ENCODE measurements at places on chromosomes 12 and 14.

DNA sequence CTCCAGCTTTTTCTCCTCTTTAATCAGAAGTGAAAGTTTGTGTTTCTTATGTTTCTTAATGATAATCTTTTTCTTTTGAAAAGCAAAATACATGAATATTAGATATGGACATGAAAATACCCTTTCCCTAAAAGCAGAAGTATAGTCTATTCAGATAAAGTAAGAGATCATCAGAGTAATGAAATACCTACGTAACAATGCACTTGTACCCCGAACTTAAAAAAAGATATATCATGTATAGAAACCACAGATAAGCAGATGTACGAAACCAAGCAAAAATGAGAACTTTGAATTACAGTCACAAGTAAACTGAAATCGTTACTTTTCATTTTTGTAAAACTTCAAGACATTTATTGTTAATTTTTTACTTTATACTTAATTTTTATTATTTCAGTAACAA, 1.5 kb upstream of the GPR65 start:
- no peak for DNase-seq

GRCh38 chr14:22830443-22831010, 840 bp downstream of the MRPL52 start:
- DNase-seq = no peak

- no peak for DNase-seq
Measured at GRCh38 chr14:65433157-65433556, 20.6 kb downstream of the FUT8 start.

DNA sequence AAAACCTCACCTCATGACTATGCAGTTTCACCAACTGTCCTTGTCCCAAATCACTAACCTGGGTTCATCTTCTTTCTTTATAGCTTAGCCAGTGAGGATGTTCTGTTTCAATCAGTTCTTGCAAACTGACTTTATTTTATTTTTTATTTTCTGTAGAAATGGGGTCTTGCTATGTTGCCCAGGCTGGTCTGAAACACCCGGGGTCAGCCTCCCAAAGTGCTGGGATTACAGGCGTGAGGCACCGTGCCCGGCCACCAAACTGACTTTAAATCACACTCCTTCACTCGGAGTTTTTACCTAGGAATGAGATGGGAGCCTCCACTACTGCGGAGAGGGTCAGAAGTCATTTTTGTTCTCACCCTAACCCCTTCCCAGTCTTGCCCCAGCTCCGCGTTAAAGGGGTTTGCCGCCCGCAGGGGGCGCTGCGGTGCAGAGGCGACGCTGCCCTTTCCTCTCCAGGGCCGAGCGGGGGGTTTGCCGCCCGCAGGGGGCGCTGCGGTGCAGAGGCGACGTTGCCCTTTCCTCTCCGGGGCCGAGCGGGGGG, 7.0 kb upstream of the B4GALNT3 start:
- DNase-seq = no peak

DNA sequence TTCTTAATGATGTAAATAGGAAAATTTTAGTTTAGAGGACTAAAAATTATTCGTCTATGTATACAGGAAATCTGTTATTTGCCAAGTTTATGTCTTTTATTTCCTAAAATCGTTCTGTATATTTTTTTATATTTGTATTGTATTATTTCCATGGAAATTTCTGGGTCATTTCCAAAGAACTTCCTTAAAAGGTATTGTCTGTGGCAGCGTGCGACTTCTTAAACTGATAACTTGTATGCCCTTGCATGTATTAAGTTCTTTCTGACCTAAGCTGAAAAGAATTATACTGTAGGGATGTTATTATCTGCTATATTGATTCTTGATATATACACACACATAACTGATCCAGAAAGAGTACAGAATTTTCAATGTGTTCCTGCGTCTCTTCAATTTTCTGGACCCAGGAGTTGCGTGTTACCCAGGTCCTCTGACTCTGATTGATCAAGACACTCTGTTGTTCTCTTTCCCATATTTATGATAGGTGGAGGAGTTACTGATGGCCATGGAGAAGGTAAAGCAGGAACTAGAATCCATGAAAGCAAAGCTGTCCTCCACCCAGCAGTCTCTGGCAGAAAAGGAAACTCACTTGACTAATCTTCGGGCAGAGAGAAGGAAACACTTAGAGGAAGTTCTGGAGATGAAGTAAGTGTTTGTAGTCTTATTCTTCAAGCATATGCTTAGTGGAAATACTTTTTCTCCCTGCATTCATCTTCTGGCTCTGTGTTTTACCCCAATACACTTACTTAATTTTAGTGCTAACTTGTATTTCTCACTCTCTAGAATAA, 298.5 kb downstream of the ERC1 start:
- no peak for DNase-seq

- DNase-seq = no peak
Measured at GRCh38 chr12:77795699-77796098, 35.0 kb upstream of the NAV3 start.

DNA sequence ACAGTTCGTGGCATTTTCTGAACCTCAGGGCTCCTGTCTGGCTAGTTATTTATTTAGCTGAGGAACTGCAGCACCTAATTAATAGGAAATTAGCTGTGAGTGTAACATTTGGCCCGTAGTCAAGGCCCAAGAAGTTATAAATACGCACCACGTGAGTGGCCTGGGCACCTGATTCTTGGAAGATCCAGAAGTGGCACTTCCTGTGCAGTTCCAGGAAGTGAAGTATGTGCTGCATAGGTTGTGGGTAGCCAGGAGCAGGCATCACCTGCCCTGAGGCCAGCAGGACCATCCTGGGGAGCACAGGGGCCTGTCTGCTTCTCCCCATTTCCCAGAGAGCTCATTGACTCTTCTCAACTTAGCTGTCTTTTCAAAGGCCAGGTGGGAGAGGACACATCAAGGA, 255.6 kb downstream of the NRXN3 start:
- DNase-seq = no peak

GRCh38 chr14:75273272-75274049, 5.2 kb upstream of the FOS start:
- DNase-seq = no peak

DNA sequence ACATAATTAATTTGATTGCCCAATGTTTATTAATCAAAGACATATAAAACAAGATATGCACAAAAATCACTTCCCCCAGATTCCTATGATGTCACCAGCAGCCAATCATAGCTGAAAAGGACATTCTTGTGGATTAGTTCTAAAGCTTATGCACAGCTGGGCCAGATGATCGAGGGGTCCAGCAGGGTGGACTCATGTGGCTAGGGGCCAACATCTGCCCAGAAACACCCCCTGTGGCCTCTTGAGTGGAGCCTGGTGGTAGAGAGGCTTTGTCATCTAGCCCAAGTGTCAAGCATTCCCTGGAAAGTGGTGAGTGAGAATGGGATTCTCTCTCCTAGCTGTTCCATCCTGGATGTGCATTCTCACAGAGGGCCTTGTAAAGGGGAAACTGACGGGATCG, 590.0 kb downstream of the BCL11B start:
- no peak for DNase-seq

DNA sequence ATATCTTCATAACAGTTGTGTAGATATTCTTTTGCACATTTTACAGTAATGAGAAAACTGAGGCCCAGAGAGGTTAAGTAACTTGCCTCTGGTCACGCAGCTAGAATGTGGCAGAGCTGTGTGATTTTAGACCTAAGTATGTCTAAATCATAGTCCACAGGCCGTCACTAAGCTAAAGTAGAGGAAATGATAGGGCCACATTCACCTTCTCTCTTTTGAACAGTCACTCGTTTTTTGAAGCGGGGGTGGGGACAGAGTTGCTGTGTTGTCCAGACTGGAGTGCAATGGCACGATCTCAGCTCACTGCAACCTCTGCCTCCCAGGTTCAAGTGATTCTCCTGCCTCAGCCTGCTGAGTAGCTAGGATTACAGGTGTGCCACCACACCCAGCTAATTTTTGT, 68.5 kb downstream of the RASSF3 start:
- DNase-seq = no peak

DNA sequence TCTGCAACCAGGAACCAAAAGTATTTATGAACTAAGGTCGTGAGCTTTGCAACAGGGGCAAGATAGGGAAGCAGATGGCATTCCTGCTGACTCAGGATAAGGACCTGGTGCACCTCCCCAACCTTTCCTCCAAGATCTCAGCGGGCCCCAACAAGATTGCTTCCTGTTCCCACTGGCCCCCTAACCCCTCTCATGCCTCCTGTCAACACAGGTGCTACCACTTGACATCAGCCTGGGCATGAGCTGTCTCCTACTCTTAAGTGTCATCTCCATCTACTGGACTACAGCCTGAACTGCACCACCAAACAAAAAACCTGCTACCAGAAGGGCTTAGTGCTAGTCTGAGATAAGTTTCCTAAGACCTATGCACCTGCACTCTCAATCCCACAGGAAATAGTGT, 32.7 kb downstream of the MED6 start:
- DNase-seq = no peak

GRCh38 chr12:3231399-3231876, 154.3 kb downstream of the TSPAN9 start:
- DNase-seq = no peak

GRCh38 chr12:122981587-122982476, 1.4 kb downstream of the ARL6IP4 start:
- no peak for DNase-seq

DNA sequence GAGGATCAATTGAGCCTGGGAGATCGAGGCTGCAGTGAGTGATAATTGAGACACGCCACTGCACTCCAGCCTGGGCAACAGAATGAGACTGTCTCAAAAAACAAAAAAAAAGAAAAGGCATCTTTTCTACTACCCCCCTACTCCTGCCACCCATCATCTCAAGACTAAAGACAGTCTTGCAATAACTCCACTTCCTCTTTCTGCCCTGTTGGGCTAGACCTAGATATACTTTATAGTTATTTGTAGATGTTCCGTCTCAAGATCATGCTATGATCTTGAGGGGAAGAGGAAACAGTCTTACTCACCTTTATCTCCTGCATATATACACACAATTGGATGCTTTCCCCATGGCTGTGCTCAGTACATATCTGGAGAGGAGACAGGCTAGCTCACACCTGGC, 12.1 kb upstream of the ESPL1 start:
- no peak for DNase-seq

- DNase-seq = no peak
Measured at GRCh38 chr12:52006726-52007157, at the start of gene TAMALIN. TSS of gene TAMALIN (plus strand) at chr12:52006946. CDS start at chr12:52007020, 74 bp downstream.

DNA sequence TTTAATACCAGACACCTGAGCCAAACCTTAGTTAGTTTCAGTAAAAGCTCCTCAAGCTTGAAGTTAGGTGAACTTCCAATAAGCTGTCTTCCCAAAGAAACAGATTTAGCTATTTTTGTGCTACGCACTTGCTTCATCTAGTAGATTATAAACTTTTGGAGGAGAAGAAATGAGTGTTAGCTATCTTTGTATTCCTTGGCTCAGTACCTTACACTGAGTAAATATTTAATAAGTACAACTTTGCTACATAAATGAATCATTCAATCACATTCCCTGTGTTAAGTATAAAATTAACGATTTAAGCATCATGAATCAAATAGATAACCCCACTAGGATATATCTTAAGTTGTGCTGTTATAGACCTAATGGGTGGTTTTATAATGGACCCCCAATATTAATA, 307.0 kb downstream of the PCNX1 start:
- no peak for DNase-seq

- DNase-seq = no peak
Measured at GRCh38 chr14:106218174-106218573, 691.8 kb downstream of the TMEM121 start.

DNA sequence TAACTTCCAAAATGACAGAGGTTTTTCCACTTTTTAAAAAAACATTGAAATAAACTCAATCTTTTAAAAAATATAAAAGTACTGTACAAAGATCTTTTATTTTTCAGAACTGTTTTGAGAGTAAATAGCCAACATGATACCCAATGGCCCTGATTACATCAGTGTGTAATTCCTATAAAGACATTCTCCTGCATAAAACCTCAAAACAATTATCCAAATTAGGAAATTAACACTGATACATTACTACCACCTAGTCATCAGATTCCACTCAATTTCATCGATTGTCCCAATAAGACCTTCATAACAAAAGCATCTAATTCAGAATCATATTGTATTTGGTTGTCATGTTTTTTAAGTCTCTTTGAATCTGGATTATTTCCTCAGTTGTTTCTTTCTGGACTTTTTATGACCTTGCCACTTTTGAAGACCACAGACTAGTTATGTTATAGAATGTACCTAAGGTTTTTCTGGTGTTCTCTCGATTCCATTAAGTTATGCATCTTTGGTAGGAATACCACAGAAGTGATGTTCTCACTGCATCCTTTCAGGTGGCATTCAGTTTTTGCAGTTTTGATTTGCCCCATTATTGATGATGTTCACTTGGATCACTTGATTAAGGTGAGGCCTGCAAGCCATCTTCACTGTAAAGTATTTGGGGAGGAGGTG, 4.0 kb upstream of the YEATS4 start:
- no peak for DNase-seq

DNA sequence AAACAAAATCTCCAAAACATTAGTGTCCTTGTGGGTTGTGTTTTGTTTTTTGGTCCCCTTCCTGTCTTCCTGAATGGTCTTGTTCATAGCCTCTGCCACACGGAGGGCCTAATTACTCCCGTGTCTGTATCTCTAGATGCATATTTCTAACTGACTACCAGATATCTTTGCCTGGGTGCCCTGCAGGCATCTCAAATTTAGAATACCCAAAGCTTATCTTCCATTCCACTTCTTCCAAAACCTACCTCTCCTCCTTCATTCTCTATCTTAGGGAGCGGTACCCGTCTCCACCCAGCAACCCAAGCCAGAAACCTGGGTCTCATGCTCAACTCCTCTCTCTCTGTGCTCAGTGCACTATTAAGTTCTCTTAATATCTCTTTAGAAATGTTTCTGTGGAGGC, 10.9 kb upstream of the METAP2 start:
- DNase-seq = no peak

DNA sequence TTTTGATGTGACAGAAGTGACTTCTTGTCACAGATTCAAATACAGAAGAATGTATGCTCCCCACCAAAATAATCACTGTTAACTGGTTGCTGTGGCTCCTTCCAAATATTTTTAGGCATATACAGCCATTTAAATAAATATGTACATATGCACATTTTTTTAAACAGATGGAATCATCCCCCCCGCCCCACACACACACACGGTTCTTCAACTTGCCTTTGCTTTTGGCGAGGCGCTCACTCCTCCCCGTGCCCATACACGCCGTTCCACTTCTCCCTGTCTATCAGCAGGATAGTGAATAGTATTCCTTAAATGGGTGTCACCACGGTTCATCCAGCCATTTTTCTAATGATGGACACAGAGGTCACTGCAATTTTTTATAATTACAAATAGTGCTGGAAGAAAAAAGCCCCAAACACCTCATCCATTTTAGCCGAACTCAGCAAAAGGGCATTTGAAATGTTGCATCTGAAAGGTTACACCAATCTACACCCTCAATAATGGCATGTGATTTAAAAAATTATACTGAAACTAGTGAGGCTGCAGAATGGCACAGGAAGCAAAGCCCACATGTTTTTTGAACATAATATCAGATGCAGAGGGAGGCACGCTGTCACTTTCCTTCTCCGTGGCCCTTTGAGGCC, 39.2 kb upstream of the MEG3 start:
- DNase-seq = no peak
